ENCODE measurements at places on chromosomes 6 and 20.

GRCh38 chr6:133218852-133219251 is 22.3 kb upstream of the EYA4 start:
- H3K4me3 ChIP-seq = no peak overlapping the region
- no peak for DNase-seq
- no peaks in the 10 kb centered on the region for H3K4me1 ChIP-seq
- H3K36me3 ChIP-seq = no peaks in the 10 kb centered on the region
- no peak overlapping the region for H3K27ac ChIP-seq

GRCh38 chr6:871503-871902 is 178.6 kb upstream of the EXOC2 start:
- H3K4me1 ChIP-seq = no peaks in the 10 kb centered on the region
- H3K27me3 ChIP-seq = peaks cover 4% of the 10 kb centered on the region
- H3K27ac ChIP-seq = no peak overlapping the region
- no peak for DNase-seq

GRCh38 chr6:157045831-157046454 is 268.8 kb downstream of the ARID1B start:
- H3K27me3 ChIP-seq = no peaks in the 10 kb centered on the region
- DNase-seq = no peak
- H3K27ac ChIP-seq = no peak overlapping the region
- H3K4me1 ChIP-seq = peaks cover 8% of the 10 kb centered on the region
- H3K36me3 ChIP-seq = no peaks in the 10 kb centered on the region
- H3K4me3 ChIP-seq = no peak overlapping the region

DNA sequence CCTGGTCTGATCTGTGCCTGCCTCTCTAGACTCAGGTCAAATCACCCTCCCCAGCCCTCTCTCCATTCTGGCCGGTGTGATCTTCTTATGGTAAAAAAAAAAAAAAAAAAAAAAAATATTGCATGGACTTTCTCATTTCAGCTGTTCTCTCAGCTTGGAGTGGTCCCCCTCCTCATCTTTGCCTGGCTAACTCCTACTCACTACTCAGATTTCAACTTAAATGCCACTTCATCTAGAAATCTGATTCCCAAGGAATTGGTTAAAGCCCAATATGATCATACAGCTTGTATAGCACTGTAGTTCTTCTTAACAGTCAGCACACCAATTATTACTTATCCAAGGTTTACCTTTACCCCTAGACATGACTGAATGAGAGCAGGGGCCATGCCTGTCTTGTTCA is 105.9 kb upstream of the CARMIL1 start:
- peak overlapping the region; percentile 57 for H3K27ac ChIP-seq
- H3K27me3 ChIP-seq = no peaks in the 10 kb centered on the region
- no peaks in the 10 kb centered on the region for H3K36me3 ChIP-seq

- DNase-seq = no peak
- H3K4me1 ChIP-seq = no peaks in the 10 kb centered on the region
- H3K27ac ChIP-seq = no peak overlapping the region
- no peaks in the 10 kb centered on the region for H3K27me3 ChIP-seq
Observed at GRCh38 chr6:42714098-42714761, 8.2 kb downstream of the PRPH2 start.

DNA sequence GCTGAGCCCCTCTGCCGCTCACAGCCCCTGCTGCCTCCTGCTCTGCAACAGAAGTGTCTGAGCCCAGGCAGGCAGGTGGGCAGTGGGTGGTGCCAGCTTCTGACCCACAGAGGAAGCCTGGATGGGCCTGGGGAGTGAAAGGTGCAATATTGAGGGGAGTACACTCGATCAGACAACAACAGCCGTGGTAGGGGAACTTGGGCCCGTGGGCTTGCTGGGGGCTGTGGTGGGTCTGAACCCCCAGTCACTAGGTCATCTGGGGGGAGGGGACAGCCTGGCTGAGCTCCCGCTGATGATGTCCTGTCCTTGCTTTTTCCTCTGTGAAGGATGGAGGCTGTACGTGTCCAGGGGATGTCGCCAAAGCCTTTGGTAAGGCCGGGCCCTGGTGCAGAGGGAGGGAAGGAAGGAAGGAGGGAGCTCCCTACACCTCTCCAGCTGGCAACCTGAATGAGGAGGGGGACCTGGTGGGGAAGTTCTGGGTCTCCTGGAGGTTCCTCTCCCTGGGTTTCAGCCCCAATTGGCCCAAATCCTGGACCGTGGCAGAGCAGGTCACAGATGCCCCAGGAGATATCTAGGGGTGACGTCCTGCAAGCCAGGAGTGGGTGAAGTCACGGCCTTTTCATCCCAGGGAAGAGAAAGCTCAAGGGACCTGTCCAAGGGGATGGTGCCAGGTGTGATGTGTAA is 47.2 kb downstream of the GMPR start:
- no peaks in the 10 kb centered on the region for H3K27me3 ChIP-seq
- H3K4me3 ChIP-seq = no peak overlapping the region
- H3K36me3 ChIP-seq = no peaks in the 10 kb centered on the region
- H3K4me1 ChIP-seq = no peaks in the 10 kb centered on the region

- peak overlapping the region; percentile 96 for H3K4me3 ChIP-seq
- peaks cover 60% of the 10 kb centered on the region for H3K4me1 ChIP-seq
- no peak overlapping the region for H3K27ac ChIP-seq
- H3K27me3 ChIP-seq = peaks cover 11% of the 10 kb centered on the region
Observed at GRCh38 chr6:106510090-106510970, 119.0 kb downstream of the RTN4IP1 start.

DNA sequence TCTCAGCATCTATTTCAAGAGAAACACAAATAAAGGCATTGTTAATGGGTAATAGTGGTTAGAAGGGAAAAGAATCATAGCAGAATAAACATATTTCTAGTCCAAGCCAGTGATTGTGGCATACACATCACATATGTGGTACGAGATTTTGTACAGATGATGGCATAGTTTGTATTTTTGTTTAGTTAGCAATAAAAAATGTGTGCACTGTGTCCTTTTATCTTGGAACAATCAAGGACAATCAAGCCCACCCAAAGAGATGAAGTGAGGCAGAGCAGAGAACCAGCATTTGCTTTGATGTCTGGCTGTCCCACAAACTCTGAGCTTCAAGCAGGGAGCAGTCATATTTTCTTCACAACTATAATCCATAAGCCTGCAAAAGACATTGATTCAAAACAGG is 256.5 kb upstream of the CHD6 start:
- no peaks in the 10 kb centered on the region for H3K4me1 ChIP-seq
- H3K27ac ChIP-seq = no peak overlapping the region
- no peaks in the 10 kb centered on the region for H3K36me3 ChIP-seq
- H3K27me3 ChIP-seq = peaks cover 15% of the 10 kb centered on the region
- no peak for DNase-seq
- H3K4me3 ChIP-seq = no peak overlapping the region

DNA sequence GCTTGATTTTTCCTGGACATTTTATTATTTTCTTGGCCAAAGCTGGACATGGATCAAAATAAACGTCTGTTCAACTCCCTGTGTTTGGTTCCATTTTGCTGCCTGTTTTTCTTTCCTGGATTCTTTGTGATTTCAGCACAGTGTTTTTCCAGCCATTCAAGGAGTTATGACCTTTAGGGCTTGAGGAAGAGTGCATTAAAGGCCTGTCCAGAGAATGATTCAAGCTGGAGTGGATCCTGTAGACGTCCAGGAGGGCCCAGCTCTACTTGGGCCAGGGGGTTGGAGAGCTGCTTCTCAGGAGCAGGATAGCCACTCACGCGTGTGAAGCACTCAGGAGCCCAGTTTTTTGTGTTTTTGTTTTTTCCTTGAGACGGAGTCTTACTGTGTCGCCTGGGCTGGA is 56.5 kb upstream of the IER3 start:
- DNase-seq = no peak
- H3K4me1 ChIP-seq = peaks cover 10% of the 10 kb centered on the region
- no peak overlapping the region for H3K4me3 ChIP-seq
- H3K36me3 ChIP-seq = no peaks in the 10 kb centered on the region
- no peak overlapping the region for H3K27ac ChIP-seq

Measured in suprapubic skin (tissue), 4 donors.